ENCODE measurements at places on chromosomes 13 and 19.

- no peak for DNase-seq
Measured at GRCh38 chr19:13961826-13962698, 9.8 kb downstream of the DCAF15 start.

DNA sequence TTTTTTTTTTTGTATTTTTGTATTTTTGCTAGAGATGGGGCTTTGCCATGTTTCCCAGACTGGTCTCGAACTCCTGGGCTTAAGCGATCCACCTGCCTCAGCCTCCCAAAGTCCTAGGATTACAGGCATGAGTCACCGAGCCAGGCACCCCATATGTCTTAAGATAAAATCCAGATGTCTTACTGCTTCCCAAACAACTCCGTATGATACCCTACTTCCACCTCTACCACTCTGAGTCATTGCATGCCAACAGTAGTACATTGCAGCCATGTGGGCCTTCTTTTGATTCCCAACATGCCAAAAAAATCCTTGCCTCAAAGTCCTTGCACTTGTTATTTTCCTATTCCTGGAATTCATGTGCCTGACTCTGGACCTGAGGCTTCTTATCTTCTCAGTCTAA is 799.2 kb downstream of the GPC5 start:
- no peak for DNase-seq

DNA sequence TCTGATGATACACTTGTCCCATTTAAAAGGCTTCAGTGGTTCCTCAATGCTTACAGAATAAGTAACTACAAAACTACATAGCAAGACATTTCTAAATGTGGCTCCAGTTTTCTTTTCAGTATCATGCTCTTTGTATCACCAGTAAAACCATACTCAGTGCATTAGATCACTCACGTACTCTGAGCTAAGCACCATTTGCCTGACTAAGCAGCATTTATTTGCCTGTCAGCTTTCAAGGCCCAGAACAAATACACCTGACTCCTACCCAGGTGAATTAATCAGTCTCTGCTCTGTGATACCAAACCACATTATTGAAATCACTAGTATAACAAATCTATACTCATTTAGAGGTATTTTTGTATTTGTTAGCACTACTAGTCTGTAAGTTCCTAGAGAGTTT is 47.4 kb upstream of the PCDH20 start:
- no peak for DNase-seq

DNA sequence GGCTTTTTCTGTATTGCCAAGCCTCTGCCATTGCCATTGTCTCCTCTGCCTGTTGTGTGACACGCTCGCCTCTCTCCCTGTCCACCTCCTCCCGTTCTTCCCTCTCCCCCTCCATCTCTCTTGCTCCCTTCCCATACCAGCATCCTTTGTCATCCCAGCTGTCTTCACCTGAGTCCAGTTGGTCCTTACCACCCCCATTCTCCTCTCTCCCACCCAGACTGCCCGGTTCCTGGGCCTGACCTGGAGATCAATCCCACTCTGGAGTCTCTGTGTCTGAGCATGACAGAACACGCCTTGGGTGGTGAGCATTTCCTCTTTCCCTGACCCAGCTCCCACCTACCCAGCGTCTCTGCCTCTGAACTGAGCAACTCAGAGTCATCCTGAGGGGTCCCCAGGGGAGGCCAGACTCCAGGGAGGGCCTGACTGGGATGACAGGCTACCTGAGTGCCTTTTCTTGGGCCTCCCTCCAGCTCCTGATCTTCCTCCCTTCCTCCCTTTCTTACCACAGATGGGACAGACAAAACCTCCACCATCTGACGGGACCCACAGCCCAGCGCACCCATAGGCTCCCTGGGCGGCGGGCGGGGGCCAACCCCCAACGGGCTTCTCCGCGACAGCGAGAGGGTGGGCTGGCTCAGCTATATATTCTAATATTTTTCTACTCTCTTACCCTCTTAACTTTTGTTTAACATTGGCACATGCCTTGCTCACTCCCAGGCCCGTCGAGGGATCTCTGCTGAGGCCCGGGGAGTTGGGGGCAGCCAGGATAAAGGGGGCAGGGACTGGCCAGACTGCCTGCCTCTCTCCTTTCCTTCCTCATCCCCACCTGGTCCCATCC is 7.7 kb downstream of the PAF1 start:
- no peak for DNase-seq

DNA sequence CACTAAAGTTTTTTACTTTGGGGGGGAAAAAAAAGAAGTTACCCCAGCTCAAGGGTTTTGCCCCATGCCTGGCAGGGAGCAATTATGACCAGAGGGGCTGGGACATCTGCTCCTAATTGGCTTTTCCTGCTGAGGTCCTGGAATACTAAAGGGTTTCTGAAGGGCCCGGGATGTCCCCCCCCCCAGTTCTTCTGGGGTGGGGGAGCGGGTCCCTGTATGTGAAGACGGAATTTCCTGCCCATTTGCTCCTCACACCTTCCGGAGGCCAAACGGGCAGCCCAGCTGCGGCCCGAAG is 1.1 kb upstream of the DLL3 start:
- no peak for DNase-seq

DNA sequence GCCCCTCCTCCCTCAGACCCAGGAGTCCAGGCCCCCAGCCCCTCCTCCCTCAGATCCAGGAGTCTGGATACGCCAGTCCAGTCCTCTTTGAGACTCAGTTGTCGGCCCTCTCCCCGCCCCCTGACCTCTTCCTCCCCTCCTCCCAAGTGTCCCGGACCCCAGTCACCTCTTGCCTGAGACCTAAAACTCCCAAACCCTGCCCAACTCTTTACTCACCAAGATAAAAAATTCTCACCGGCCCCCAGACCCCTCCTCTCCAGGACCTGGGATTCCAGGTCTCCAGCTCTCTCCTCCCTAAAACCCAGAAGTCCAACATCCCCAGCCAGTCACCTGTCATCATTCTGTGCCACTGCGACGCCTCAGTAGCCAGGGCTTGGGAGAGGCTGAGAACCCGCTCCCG is 1.4 kb upstream of the HSD17B14 start:
- DNase-seq = no peak

- no peak for DNase-seq
Measured at GRCh38 chr19:6478815-6479214, 2.8 kb downstream of the DENND1C start.

DNA sequence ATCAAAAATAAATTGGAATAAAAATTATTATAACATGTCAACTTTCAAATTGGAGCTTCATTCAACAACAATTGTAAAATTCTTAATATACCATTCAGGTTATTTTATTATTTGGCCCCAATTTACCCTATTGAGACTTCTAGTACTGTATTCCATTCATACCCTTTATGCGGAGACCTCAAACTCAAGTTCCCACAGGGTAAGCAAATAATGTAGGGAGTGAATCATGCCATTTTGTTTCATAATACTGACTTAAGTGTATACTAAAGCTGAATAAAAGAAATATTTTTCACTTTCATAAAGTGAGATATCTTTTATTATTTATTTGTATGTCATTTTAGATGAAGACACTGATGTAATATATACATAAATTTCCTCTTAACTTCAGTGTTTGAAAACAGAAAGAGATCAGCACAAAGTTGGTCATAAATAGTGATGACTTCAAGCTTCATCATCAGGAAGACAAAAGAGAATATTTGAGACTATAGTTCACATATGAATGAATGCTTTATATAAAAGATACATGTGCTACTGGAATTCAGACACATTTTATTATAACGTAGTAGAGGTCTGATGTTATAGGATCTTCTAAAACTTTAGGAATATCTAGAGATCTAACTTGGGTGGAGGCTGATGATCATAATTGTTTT is 894.4 kb upstream of the PCDH9 start:
- no peak for DNase-seq

GRCh38 chr19:4069331-4069959 is 2.7 kb upstream of the ZBTB7A start:
- DNase-seq = no peak

- no peak for DNase-seq
Measured at GRCh38 chr13:39371706-39372105, 231.3 kb downstream of the LHFPL6 start.

- DNase-seq = no peak
Measured at GRCh38 chr13:113849546-113849945, 14.3 kb downstream of the GAS6 start.

- DNase-seq = no peak
Measured at GRCh38 chr19:3862826-3863500, 5.9 kb downstream of the ZFR2 start.

GRCh38 chr13:33583398-33583797 is 234.6 kb upstream of the RFC3 start:
- DNase-seq = no peak

- DNase-seq = no peak
Measured at GRCh38 chr19:16076958-16077611, 790 bp downstream of the TPM4 start.

- DNase-seq = no peak
Measured at GRCh38 chr13:91132786-91133185, 214.7 kb upstream of the MIR17HG start.

DNA sequence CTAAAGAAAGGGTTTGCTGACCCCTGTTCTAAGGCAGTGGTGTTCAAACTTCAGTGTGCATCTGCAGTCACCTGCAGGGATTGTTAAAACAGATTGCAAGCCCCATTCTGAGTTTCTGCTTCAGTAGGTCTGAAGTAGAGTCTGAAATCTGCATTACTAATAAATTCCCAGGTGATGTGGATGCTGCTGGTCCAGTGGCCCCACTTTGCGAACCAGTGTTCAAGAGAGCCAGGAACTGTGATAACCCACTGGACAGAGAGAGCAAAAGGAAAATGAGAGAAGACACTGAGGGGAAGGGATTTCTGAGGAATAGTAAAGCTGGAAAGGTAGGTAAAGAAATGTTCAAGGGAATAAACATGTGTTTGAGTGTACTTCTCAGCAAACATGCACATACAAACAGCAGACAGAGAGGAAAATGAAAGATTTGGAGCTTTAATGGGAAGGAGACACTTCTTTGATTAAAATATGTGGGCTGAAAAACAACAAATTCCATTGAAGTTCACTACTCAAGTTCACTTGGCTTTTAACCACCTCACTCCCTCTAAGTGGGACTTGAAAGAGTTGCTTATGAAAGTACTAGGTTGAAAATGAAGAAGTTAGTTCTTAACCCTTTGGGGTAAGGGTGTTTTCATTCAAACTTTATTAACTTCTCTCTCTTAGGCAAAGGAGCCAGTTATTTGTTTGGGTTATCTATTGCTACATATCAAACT is 26.4 kb upstream of the FAM216B start:
- no peak for DNase-seq

- DNase-seq = no peak
Measured at GRCh38 chr19:54147676-54148075, 10.1 kb downstream of the CNOT3 start.

- no peak for DNase-seq
Measured at GRCh38 chr13:80048030-80048429, 292.9 kb downstream of the SPRY2 start.

GRCh38 chr13:43331672-43332071 is 308.3 kb downstream of the DNAJC15 start:
- DNase-seq = no peak

- DNase-seq = no peak
Measured at GRCh38 chr13:110551284-110551683, 10.2 kb downstream of the RAB20 start.

DNA sequence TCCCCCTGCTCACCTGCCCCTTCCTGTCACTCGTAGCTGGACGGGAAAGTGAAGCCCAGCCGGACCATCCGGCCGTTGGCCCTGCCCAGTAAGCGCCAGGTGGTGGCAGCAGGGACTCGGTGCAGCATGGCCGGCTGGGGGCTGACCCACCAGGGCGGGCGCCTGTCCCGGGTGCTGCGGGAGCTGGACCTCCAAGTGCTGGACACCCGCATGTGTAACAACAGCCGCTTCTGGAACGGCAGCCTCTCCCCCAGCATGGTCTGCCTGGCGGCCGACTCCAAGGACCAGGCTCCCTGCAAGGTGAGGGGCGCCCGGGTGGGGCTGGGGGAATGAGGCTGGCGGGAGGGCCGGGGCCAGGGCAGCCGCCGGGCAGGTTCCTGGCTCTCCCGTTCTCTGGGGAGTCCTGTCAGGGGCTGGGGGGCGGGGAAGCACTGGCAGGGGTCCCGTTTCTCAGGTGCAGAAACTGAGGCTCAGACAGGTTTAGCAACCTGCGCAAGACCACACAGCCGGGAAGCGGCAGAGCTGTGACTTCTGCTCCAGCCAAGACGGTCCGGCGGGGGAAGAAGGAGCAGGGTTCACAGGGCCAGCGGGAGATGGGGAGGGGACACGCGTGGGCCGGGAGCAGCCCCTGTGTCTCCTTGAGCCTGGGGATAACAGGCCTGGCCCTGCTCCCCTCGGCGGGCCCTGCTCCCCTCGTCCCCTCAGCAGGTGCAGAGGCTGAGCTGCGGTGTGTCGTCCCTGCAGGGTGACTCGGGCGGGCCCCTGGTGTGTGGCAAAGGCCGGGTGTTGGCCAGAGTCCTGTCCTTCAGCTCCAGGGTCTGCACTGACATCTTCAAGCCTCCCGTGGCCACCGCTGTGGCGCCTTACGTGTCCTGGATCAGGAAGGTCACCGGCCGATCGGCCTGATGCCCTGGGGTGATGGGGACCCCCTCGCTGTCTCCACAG is 5.3 kb downstream of the GZMM start:
- no peak for DNase-seq

- no peak for DNase-seq
Measured at GRCh38 chr13:63463782-63464610, 2048.3 kb upstream of the PCDH20 start.

GRCh38 chr19:51783372-51783771 is 11.6 kb upstream of the FPR3 start:
- no peak for DNase-seq

DNA sequence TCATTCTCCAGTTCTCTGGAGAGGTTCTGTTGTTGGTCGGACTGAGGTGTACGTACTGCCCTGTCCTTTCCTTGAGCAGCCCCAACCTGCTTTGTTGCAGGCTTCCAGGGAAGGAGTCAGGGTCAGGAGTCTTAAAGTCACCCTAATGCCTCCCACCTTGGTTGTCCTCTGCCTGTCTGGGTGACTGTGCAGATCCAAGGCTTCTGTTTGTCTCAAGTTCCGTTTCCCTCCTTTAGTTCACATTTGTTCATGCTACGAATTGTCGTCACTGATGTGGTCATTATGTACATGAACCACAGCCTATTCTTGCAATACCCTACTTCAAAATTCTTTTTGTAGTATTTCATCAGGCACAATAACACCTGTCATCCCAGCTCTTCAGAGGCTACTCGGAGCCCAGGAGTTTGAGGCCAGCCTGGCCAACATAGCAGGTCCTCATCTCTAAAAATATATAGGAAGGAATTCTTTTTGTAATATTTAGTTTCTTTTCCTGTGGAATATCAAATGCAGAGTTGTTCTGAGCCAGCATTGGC is 7.4 kb downstream of the ZNF586 start:
- no peak for DNase-seq

DNA sequence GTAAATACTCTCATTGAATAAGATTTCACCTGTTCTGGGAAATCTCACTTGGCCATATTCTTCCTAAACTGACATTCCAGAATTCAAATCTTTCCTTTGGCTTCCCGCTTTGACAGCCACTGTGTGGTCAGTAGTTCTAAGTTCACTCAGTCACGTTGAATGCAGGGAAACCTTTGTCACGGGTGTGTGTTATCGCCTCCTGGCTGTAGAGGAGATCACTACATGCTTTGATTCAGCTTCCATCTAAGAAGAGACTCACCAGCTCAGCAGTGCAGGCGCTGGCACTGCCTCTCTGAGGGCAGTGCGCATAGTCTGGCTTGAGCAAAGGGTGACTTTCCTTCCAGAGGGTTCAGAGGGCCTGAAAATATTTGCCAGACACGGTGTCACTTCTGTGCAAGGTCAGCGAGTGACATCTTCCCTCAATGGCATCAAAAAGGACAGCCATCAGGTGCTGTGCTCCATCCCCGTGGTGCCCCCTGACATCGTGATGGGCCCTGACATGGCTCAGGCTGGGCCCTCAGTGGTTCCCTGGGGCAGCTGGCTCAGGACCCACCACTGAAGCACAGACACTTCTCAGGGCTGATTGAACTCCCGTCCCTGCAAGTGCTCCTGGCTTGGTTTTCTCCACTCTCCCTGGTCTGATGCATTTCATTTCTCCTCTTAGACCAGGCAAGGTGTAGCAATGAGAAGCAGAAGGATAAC is 635.4 kb upstream of the ARGLU1 start:
- no peak for DNase-seq
